ENCODE measurements at places on chromosomes 12 and 14. TPM values are rescaled to one million over a fixed set of nuclear protein-coding genes. Genes with fewer than 3 reads are reported as not detected.
A peak's percentile ranks its signal among the peaks of the same experiment; 100 is the strongest.

DNA sequence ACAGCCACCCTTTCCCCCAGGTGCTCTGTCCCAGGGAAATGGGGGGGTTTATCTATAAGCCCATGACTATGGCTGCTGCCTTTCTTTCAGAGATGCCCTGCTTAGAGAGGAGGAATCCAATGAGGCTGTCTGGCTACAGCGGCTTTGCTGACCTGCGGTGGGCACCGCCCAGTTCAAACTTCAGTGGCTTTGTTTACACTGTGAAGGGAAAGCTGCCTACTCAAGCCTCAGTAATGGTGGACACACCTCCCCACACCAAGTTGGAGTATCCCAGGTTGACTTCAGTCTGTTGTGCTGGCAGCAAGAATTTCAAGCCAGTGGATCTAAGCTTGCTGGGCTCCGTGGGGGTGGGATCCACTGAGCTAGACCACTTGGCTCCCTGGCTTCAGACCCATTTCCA, 869.2 kb downstream of the SLC6A15 start:
- no peak overlapping the region for H3K4me3 ChIP-seq
- H3K27ac ChIP-seq = no peak overlapping the region
- no peaks in the 10 kb centered on the region for H3K36me3 ChIP-seq
- H3K4me1 ChIP-seq = no peaks in the 10 kb centered on the region

DNA sequence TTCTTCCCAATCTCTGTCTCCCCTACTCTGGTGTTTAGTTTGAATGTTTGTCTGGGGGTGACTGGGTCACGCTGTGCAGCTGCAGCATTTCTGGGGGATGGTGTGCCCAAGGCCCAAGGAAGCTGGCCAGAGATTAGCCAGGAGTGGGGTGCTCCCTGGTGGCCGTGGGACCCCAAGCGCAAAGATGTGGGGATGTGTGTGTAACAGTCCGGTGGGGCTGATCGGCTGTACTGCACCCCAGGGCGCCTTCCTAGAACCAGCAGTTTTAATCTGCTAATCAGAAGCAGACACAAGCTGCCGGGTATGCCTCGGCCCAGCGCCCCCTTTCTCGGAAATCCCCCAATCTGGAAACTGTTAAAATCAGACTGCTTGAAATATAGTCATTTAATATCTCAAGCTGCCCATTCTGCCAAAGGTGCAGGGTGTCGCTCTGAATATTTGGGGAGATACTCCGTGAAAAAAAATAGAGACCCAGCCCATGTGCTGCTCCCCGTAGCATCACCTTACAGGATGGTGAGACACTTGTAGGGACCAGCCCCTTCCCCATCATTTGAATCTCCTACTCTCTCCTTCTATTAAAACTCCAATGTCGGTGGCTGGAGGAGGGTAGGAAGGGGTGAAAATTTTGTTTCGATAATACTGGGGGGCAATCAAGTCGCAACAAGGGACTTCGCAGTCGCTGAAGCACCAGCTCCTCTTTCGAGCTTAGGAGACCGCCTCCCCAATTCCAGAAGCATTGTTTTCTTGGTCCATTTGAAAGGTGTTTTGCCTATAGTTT, 4.3 kb downstream of the HOXC9 start:
- no peak overlapping the region for H3K27ac ChIP-seq
- H3K36me3 ChIP-seq = peaks cover 5% of the 10 kb centered on the region
- peaks cover 96% of the 10 kb centered on the region for H3K27me3 ChIP-seq
- DNase-seq = no peak
- H3K4me3 ChIP-seq = no peak overlapping the region

SLC25A21 gene
- polyA plus RNA-seq = 0.29 TPM

GLT1D1 gene
- polyA plus RNA-seq = 0.09 TPM

LRIG3 gene
- 1.8 TPM for polyA plus RNA-seq

DNA sequence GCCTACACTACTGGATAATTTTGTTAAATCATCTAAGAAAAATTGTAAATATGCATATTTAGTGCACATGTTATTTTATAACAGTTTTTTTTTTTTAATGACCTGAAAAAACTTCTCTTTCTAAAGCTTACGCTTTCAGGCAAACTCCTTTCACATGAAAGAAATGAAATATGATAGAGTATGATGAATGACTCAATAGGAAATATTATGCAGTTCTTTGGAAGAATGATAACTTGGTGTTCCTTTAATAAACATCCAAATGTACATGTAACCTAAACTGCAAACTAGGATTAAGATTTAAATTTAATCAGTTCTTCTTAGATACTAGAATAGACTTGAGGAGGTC, 136.6 kb downstream of the FGD4 start:
- H3K4me3 ChIP-seq = peak overlapping the region; percentile 49
- H3K27ac ChIP-seq = peak overlapping the region; percentile 71
- no peaks in the 10 kb centered on the region for H3K27me3 ChIP-seq
- H3K36me3 ChIP-seq = no peaks in the 10 kb centered on the region

- no peak overlapping the region for H3K4me3 ChIP-seq
- no peaks in the 10 kb centered on the region for H3K36me3 ChIP-seq
- H3K4me1 ChIP-seq = peaks cover 8% of the 10 kb centered on the region
- no peaks in the 10 kb centered on the region for H3K27me3 ChIP-seq
- no peak overlapping the region for H3K27ac ChIP-seq
Measured at GRCh38 chr12:32789916-32790315, 34.2 kb upstream of the YARS2 start.

DNA sequence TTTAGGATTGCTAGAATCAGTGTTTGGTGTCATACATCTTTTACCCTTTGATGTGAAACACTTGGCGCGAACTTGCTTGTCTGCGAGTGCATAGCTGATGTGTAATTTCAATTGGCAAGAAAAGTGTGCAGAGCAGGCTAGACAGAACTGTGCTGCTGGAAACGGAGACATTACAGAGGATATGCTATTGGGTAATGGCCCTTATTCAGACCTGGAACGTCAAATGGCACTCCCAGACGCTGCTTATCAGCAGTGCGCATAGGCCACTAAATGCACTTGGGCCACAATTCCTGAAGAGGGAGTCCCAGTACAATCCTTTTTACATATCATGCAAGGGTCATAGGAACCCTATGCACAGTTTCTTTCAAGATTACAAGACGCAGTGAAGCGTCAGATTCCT, 15.7 kb upstream of the SLC10A1 start:
- H3K27ac ChIP-seq = no peak overlapping the region
- no peak for DNase-seq
- H3K36me3 ChIP-seq = no peaks in the 10 kb centered on the region
- H3K4me1 ChIP-seq = no peaks in the 10 kb centered on the region
- no peak overlapping the region for H3K4me3 ChIP-seq

- H3K27ac ChIP-seq = no peak overlapping the region
- H3K4me1 ChIP-seq = no peaks in the 10 kb centered on the region
- no peaks in the 10 kb centered on the region for H3K36me3 ChIP-seq
- H3K4me3 ChIP-seq = no peak overlapping the region
Measured at GRCh38 chr12:89801284-89801683, 92.6 kb upstream of the ATP2B1 start.

DNA sequence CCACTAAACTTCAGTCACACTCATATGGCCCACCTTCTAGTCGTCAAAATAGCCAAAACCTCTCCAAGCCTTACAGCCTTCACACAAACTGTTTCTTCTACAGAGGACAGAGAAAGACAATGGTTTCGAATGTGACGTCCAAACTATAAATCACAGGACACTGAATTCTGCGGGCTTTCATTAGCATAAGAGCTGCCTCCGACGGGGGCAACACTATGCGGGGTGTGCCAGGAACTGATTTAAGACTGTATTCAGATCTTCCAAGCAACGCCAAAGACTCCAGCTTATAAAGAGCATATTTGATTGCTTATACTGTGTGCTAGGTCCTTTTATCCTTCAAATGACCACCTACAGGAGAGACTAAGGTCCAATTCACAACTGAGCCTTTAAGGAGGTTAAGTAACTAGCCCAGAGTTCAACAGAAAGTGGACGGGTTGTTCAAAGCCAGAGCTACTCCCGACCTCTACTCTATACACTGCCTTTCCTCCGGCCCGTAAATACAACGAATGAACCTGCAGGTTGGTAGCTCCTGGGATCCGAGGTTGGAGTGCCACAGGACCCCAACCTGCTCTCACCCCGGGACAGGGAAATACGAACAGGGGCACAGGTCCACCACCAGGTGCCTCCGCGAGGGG, 575 bp downstream of the L2HGDH start:
- peaks cover 14% of the 10 kb centered on the region for H3K4me1 ChIP-seq
- DNase-seq = no peak
- peak overlapping the region; percentile 66 for H3K4me3 ChIP-seq
- H3K36me3 ChIP-seq = peaks cover 4% of the 10 kb centered on the region
- peak overlapping the region; percentile 94 for H3K27ac ChIP-seq
- no peaks in the 10 kb centered on the region for H3K27me3 ChIP-seq

TBC1D30 gene
- 0.51 TPM for polyA plus RNA-seq

GRCh38 chr12:102769323-102769916, 147.6 kb downstream of the PAH start:
- H3K27ac ChIP-seq = no peak overlapping the region
- H3K27me3 ChIP-seq = no peaks in the 10 kb centered on the region
- no peaks in the 10 kb centered on the region for H3K4me1 ChIP-seq

GRCh38 chr12:12032260-12032791, 38.4 kb upstream of the BCL2L14 start:
- H3K4me1 ChIP-seq = no peaks in the 10 kb centered on the region
- H3K36me3 ChIP-seq = no peaks in the 10 kb centered on the region
- H3K27ac ChIP-seq = peak overlapping the region; percentile 82
- DNase-seq = no peak

All from heart right ventricle (tissue), 16 donors.